Left renal cortex interstitium (tissue), 4 donors: ENCODE measurements at places on chromosomes 7 and 10. TPM values are rescaled to one million over a fixed set of nuclear protein-coding genes. Genes with fewer than 3 reads are reported as not detected.

- no peak for DNase-seq
Observed at GRCh38 chr7:2451171-2452073, 24.8 kb downstream of the GRIFIN start.

- no peak for DNase-seq
Observed at GRCh38 chr7:49800031-49800430, 26.6 kb downstream of the VWC2 start.

DNA sequence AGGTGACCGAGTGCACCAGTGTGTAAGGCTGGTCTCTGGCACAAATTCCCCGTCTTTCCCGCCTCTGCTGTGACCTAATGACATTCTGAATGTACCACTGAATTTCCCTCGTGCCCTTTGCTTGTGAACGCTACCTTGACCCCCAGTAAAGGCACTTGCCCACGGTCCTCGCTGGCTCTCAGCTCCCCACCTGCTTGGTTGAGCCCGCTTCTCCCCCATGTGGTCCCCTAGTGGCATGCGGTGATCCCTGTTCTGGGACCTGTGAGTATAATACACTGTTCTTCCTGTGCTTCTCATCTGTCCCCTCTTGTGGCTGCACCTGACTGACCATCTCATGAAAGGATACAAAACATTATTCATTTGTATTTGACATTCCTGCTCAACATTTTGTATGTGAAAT, 495.7 kb downstream of the INHBA start:
- DNase-seq: no peak

DNA sequence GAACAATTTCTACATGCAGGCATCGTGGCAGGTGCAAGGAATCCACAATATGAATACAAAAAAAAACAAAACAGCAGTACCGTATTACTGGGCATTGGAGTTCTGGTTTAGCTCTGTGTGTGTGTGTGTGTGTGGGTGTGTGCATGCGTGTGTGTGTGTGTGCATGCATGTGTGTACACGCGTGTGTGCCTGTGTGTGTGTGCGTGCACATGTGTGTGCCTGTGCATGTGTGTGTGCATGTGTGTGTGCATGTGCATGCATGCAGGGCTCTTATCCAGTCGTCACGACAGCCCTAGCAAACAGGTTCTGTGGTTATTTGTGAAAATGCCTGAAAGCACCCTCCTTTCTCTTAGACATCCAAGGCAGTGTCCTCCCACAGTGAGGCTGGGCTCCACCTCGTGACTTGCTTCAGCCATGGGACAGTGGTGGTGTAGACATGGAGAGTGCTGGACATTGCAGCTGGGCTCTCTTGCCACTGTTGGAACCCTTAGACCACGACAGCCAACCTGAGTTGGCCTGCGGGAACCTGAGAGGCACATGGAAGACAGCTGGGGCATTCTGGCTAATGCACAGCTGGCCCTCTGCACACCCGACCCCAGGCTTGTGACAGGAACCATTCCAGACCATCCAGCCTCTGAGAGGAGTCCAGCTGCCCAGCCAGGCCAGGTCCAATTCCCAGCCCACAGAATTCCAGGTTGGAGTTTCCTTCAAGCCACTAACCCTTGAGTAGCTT, 173.4 kb upstream of the SHH start:
- DNase-seq: no peak

Gene SLC13A1
- 20.0 TPM for polyA plus RNA-seq
